Activated T-helper 9 cell treated with anti-CD3 and anti-CD28 coated beads, Interleukin-2, amount 50 U/mL, for 16 hours (primary cell): ENCODE measurements at places on chromosomes 13 and 19.

- DNase-seq, result no peak
Measured at GRCh38 chr19:17135001-17135853, 59.6 kb downstream of the MYO9B start.

- DNase-seq, result no peak
Measured at GRCh38 chr19:42060117-42060516, 9.9 kb downstream of the GRIK5 start.

GRCh38 chr13:99265821-99266426 is 7.7 kb upstream of the GPR18 start:
- no peak for DNase-seq

GRCh38 chr13:114146173-114146572 is 13.8 kb upstream of the RASA3 start:
- DNase-seq, result no peak

DNA sequence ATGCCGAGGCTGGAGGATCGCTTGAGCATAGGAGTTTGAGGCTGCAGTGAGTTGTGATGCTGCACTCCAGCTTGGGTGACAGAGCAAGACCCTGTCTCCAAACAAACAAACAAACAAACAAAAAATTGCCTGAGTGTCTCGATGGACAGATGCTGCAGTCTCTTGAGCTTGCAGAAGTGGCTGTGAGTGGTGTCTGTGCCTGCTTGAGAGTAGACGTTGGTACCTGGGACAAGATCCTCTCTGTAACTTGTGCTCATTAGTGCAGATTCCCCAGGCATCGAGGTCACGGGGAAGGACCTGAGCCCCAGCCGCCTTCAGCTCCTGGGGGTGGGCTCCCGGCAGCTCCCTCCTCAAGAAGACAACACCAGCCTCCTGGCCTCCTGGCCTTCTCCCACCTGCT is 8.6 kb upstream of the C5AR2 start:
- no peak for DNase-seq

GRCh38 chr19:7500811-7501450 is 12.1 kb upstream of the PEX11G start:
- DNase-seq, result peak; percentile 25
